Activated CD4-positive, alpha-beta memory T cell treated with anti-CD3 and anti-CD28 coated beads for 36 hours (primary cell): ENCODE measurements at places on chromosomes 1 and 21.

DNA sequence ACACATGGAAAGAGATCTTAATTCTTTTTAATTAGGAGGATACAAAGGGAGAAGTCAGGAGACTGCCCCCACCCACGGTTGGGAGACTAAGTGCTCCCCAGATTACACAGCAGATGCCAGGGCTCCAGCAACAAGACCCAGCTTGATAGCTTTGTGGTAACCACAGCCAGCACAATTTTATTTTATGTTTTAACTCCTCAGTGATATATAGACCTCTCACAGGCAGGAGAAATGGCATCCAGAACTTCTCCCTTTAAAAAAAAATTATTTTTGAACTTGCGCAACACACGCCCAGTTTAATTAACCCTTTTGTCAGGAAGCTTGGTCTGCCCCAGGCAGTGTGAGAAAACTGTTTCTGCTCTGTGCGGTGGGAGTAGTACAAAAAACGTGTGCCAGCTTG, 62.6 kb upstream of the ACOT11 start:
- no peak for DNase-seq

DNA sequence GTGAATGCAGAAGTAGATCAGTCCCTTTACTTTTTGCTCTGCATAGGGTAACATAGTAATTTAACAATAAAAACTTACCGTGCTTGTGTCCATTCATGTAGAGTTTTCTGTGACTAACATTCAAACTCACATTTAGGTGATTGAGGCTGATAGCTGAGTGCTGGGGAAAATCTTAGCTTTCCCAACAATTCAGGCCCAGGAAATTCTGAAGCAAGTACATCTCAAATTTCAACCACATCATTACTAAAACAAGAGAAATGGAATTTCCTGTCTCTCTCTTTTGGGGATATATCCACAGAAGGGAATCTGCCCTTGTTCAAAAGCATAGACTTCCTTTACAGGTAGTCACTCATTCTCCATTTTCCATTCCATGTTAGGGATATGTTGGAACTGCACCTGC, 33.1 kb upstream of the C1orf146 start:
- no peak for DNase-seq

- DNase-seq: peak; percentile 12
Measured at GRCh38 chr21:42737951-42738590, 84.7 kb downstream of the PDE9A start.

GRCh38 chr1:9654834-9655723, 3.5 kb downstream of the PIK3CD start:
- peak; percentile 82 for DNase-seq

GRCh38 chr1:173241528-173242347, 34.6 kb upstream of the TNFSF4 start:
- DNase-seq: no peak

GRCh38 chr1:91981996-91982609, 32.9 kb downstream of the BRDT start:
- no peak for DNase-seq
